ENCODE measurements at places on chromosomes 12 and 14.

DNA sequence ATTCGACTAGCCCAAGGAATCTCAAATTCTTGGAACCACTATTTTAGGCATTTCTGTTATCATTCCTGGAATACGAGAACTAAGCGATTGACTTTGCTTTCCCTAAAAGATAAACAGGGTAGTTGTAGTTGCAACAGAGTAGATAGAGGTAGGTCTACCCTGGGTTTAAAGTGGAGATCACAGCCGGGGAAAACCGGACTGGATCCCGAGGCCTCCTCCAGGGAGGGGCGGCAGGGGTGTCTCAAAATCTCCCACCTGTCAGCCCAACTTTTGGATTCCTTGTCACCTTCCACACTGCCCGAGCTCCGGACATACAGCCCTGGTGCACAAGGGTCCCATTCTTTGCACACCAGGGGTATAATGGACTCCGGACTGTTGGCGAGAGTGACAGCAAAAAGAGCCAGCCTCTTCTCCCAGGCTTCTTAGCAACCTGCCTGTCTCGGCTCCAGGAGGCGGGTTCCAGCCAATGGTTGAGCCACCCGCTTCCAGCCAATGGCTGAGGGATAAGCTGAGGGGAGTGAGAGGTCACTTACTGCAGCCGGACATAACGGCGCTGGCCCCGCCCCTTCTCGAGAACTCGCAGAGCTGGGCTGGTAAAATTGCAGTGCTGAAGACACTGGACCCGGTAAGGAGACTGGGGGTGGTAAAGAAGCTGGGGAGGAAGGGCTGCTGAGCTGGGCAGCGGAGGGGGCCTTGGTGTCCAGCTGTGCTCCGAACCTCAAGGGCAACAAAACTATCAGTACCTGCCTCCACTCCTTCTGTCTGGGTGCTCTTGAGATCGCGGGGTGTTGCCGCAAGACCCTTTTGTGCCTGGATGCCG lies at the start of gene SUOX:
Gene SUOX, plus strand, starts transcription at position 562 of the 820 bp plus-strand sequence. CDS start 4,946 bp downstream, outside the sequence.
- DNase-seq = peak; percentile 83

GRCh38 chr12:47717046-47717442 lies 8.2 kb downstream of the ENDOU start:
- DNase-seq = no peak

DNA sequence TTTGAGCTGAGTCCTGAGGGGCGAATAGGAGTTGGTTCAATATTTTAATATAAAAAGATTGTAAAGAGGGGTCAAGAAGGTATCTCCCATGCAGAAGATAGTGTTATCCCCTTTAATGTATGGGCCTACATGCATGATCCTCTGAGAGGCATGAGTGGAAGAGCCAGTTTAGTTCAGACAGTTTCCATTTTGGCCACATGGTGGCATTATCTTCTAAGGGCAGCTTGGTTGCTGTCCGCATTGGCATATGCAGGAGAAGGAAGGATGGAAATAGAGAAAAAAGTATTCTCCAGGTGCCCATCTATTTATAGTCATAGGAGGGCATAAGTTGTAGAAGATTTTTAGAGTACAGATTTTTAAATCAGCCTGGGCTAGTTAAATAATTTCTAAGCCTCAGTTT lies 5.4 kb downstream of the SAMD4A start:
- DNase-seq = no peak

DNA sequence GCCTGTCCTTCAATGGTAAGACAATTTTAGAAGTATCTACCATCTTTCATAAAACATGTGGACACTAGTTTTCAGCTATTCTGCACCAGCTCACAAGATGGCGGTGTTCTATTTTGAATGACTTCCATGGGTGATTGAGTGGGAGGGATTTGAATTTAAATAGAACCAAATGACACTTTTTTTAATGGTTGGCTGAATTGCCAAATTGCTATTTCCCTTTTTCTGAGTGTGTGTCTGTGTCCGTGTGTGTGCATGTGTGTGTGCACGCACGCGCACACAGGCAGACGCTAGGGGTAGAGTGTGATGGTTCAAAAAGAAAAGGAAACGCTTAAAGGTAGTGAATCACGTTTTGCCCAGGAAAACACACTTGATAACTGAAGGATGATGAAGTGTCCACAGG lies 362.6 kb downstream of the DAD1 start:
- DNase-seq = no peak

DNA sequence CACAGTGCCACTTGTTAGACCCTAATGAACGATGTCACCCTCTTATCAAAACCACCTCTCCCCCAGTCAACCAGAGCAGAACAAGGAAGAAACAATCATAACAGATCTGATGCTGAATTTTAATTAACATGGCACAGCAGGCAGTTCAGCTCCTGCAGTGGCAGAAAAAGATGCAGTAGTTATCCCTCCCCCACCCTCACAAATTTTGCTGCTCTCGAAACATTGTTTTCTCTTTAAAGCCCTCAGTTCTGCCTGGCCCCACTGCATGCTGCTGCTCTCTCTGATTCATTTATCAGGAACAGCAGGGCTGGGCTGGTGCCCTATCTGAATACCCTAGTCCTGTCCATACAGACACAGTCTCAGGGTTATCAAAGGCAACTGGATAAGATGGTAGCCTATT lies 12.2 kb downstream of the CCDC175 start:
- no peak for DNase-seq

- no peak for DNase-seq
Observed at GRCh38 chr12:93151079-93151762, 222.1 kb upstream of the EEA1 start.

- no peak for DNase-seq
Observed at GRCh38 chr12:20807192-20808080, 3.1 kb upstream of the SLCO1B3 start.

DNA sequence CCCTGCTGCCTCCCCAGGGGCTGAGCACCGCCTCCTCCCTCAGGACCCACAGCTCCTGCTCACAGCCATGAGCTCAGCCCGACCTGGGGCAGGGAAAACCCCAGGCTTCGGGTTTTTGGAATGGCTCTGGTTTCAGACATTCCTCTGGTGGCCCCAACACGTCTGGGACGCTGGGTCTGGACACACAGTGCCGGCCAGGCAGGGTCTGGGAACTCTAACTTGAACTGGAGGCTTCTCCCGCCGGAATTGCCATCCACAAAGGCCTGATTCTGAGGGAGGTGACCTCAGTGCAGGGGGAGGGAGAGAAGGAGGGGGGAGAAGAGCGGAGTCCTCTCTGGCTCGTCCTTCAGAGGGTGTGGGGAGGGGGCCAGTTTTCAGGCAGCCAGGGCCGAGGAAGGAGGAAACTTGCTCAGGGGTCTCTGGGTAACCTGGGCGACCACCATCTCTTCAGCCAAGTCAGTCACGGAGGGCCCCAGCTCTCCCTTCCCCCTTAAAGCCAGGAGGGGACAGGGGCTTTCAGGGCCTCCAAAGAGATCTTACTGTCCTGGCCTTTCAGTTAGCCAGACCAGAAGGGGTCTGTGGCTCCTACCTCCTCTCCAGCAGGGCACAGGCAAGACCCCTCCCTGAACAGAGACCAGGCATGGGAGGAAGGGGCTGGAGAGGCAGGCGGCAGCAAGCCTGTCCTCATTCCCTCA lies 19.4 kb downstream of the NCKAP5L start:
- DNase-seq = no peak
